Heart left ventricle (tissue), 16 donors: ENCODE measurements at places on chromosomes 13 and 19. TPM values are rescaled to one million over a fixed set of nuclear protein-coding genes. Genes with fewer than 3 reads are reported as not detected.

The SEMA6B gene
- 6.4 TPM for total RNA-seq

The CGB1 gene
- total RNA-seq = not detected

GRCh38 chr13:107238262-107238981, 670.5 kb upstream of the ARGLU1 start:
- no peak for DNase-seq
- H3K4me3 ChIP-seq = no peak overlapping the region
- no peaks in the 10 kb centered on the region for H3K4me1 ChIP-seq
- H3K27ac ChIP-seq = no peak overlapping the region

GRCh38 chr13:68736961-68737360, 1370.7 kb upstream of the ATXN8OS start:
- H3K4me1 ChIP-seq = no peaks in the 10 kb centered on the region
- H3K27ac ChIP-seq = no peak overlapping the region
- H3K27me3 ChIP-seq = no peaks in the 10 kb centered on the region
- H3K4me3 ChIP-seq = no peak overlapping the region

DNA sequence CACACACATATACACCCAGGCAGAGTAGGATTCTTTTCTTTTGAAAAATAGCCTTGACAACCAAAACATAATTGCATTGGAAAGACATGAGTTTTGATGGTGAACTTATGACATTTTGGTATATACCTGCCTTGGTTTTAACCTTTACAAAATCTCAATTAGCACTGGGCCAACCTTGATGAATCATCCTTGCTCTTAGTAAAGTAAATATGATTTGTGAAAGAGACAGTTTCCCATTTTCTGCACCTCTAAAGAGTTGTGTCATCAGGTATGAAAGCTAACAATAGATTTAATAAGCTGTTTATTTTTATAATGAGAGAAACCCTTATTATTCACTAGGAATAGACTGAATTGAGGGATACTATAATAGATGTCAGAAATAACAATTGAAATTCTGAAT, 15.7 kb upstream of the ENOX1 start:
- H3K27ac ChIP-seq = no peak overlapping the region
- no peak for DNase-seq
- no peaks in the 10 kb centered on the region for H3K4me1 ChIP-seq
- H3K4me3 ChIP-seq = no peak overlapping the region
